ENCODE measurements at places on chromosomes 2 and 18. TPM values are rescaled to one million over a fixed set of nuclear protein-coding genes. Genes with fewer than 3 reads are reported as not detected.

- no peak for DNase-seq
Measured at GRCh38 chr18:27311114-27311513, 126.0 kb upstream of the CHST9 start.

- DNase-seq = no peak
Measured at GRCh38 chr2:193326296-193326695, 1131.6 kb upstream of the TMEFF2 start.

- DNase-seq = no peak
Measured at GRCh38 chr2:121768143-121768755, 12.8 kb downstream of the TSN start.

DNA sequence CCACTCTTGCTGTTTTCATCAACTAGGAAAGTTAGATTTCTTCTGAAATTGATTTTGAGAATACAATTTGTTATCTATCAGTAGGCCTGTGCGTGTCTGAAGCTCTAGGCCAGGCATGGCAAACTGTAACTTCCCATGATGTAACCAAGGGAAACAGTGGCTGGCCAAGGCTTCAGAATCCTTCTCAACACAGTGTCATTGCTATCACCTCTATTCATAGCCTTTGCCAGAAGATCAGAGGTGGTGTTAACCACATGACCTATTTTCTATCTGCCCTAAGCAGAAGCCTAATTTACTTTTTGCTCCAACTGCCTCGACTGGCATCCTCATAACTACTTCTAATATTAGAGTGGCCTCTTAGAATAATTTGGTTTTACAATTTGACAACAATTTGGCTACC lies 2.5 kb downstream of the ITGB6 start:
- no peak for DNase-seq

DNA sequence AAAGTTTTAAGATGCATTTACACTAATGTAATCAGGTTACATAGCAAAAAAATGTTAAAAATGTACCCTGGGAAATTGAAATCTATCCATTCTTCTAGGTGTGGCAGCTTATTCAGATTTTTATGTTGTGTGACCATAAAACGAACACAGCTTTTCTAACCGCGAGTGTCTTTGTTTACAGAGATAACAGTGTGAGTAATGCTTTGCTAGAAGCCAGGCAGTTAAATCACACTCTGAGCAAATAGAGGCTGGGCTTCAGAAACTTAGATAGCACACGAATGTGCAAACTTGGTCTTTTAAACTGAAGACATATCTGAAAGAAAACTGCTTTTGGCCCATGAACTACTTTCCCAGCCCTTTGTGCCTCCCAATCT lies 116.1 kb downstream of the SPTBN1 start:
- no peak for DNase-seq

- no peak for DNase-seq
Measured at GRCh38 chr2:234448506-234449184, 48.2 kb downstream of the ARL4C start.

- no peak for DNase-seq
Measured at GRCh38 chr2:184339966-184340365, 258.4 kb upstream of the ZNF804A start.

GRCh38 chr18:79642626-79643025 lies 37.0 kb upstream of the CTDP1 start:
- no peak for DNase-seq

DNA sequence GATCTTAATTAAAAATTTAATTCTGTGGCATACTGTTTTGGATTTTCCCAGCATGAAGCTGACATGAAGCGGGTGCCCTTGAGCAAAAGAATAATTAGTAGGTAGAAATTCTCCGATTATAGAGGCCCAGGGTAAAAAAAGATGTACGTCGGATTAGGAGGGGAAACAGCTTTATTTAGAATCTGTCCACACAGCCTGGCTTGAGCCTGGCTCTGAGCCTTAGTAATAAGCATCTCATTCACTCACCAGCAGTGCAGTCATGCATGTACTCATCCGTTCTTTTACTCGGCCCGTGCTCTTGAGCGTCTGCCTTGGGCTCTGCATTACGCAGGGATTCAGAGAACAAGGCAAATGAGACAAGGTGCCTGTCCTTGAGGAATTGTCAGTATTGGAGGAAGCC lies 219.3 kb downstream of the AGAP1 start:
- no peak for DNase-seq

GRCh38 chr2:229174794-229175496 lies 96.1 kb downstream of the PID1 start:
- DNase-seq = peak; percentile 15

DNA sequence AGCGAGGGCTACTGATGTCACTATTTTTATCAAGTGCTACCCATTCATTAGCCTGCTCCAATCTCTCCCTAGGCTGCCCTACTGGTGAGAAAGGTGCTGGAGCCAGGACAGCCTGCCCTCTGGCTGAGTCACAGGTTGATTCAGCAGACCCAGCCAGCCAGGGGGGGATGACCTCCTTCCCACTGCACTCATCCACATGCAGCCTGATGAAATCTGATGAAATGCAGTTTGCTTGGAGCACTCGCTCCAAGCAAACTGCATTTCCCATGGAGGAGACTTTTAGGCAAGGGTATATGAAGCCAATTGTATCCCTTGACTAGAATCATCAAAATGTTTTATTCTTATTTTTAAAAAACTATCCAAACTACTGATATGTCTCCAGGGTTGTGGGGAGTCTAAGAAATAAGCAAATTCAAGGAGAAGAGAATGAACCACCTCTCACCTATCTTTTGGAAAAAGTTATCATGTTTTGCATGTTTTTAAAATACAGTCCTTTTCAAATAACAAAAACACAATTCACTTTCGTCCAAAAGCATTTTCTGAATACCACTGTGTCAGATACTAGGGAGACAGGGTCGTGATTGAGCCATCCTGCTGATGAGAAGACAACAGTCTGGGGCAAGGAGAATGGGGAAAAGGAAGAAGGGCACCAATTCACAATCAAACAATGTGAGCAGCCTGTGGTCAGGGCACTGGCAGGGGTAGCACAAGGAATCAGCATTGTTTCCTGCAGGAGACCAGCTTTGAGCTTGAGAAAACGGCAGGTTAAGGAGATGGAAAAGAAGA lies 128.3 kb downstream of the AFF3 start:
- DNase-seq = no peak

DNA sequence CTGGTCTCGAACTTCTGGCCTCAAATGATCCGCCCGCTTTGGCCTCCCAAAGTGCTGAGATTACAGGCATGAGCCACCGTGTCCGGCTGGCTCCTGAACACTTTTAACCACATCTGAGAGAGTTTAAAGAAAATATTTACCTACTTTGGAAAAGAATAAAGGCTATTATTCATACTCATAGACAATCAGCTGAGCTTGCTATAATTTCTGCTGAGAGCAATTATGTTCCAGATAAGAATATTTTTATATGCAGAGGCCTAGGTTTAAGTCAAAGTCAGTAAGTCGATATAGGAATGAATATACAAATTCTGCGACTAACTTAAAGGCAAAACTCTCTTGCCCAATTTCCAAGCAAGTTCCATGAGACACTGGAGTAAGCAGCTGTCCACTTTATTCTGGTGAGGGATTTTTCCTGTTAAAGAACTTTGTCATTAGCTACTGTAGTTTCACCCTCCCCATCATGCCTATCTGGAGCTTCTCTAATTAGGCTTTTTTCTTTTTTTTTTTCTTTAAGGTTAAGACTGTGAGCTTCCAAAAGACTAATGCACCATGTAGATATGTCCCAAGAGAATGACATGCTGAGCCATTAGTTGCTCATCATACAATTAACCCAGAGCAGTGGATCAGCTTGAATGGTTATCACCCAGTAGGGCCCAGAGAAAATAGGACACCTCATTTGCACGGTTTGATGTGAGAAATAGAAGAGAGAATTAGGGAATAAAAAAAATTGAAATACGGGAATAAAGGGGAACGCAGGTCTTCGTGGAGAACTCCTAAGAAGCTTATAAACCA lies 260.1 kb downstream of the KCNE4 start:
- DNase-seq = no peak

DNA sequence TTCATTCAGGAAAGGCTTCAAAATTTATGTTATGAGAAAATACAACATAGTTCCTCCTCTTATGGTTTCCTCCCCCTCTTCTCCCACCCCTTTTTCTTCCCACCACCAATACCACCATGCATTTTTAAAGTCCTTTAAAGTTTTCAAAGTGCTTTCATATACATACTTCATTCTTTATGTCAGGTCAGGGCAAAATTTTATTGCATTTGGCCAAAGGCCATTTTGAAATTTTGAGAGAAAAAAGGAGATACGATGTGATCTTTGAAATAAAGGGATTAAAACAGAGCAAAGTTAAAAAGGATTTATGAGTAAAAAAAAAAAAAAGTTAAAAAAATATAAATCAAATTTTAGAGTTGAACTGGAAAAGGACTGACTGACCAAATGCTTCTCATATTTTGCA lies 792.5 kb upstream of the FANCL start:
- DNase-seq = peak; percentile 75

- DNase-seq = no peak
Measured at GRCh38 chr2:232111551-232111950, 150.0 kb downstream of the DIS3L2 start.

GRCh38 chr18:35190948-35191697 lies 49.7 kb upstream of the ZNF397 start:
- DNase-seq = no peak

DNA sequence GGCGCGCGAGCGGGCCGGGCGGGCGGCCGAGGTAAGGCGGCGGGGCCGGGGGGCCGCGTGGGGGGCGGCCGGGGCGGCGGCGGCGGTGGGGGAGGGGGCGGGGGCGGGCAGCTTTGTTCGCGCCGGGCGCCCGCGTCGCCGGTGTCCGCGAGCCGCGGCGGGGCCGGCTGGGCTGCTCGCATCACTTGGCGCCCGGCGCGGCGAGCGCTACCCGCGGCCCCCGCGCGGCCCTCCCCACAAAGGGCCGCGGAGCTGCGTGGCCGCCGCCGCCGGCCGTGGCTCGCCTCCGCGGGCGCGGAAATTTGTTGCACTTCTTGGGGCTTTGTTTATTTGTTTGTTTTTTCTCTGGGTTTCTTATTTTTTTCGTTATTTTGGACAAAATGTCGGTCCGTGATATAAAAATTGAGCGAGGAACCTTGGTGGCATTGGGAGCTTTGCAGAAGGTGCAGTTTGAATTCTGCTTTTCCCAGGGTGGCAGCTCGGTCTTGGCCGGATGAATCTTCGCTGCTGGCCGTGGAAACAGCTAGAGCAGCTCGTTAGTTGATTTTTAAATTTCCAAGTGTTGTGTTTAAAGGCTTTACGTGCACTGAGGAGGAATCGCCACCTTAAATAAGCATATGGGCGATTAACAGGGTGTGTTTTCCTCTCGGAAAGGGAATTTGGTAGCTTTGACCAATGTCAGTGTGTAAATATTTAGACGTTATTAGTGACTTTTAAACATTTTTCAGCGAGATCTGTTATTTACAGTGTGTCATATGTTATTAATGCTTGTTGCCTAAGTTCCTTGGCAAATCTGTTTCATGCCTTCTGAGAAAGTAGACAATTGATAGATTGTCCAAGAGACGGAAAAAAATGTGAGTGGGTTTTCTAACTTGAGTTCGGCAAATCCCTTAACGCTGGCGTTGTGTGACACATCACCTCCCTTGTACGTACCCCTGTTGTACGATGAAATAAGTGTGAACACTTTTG lies 822 bp downstream of the UBE2E3 start:
- DNase-seq = peak; percentile 21

The IL1B gene
- polyA plus RNA-seq = 0.27 TPM

Data from renal pelvis (tissue), 12 donors.